Fibroblast of skin of left quadriceps (primary cell): ENCODE measurements at places on chromosomes 4 and X.
A peak's percentile ranks its signal among the peaks of the same experiment; 100 is the strongest.

DNA sequence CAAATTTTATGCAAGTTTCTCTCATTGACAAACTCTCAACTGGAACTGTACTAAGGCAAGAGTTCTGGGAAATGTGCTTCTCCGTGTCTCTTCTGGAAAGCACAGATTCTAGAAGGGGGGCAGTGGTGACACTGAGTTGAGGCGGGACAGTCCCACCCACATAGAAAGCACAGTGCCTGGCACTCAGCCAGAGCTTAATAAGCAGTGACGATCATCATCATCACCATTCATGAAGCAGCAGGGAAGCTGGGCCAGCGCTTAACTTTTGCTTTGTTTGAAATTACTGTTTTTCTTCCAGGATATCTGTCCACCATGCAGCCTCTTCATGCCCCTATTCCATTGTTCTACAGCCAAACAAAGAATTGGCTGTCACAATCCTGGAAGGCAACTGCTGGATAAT, 60.3 kb downstream of the BEND2 start:
- no peak for DNase-seq

DNA sequence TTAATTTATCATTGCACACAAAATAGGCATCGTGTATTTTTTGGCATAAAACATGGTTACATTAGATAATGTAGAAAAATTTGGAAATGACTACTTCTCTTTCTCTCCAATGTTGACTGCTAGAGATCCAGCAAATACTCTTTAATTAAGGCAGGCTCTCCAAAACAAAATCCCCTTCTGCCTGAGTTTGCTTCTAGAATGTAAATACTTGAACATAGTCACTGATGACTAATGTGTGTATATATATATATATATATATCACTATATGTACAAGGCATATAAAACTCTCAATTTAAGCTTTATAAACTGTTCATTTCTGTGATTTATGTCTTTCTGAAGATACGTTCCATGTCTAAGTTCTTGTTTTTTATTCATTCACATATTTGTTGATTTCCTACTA, 67.2 kb upstream of the CAMK2D start:
- DNase-seq: no peak

DNA sequence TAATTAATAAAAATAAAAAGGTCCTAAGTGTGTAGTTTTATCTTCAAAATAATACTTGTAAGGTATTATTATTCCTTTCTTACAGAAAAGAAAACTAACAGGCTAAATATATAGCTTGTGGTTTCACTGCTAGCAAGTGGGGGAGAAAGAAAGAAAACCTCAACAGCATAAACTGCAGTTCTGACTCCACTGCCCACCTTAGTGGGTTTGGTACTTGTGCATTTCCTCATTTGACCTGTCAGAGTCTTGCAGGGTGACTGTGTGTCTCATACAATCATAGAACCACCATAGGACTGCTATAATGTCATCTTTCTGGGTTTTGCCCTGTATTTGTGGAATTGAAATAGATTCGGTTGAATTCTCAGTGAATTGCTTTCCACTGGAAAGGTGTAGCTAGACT, 94.7 kb upstream of the PUDP start:
- no peak for DNase-seq

- peak; percentile 14 for DNase-seq
These were observed 66.0 kb upstream of the GEMIN8 start for GRCh38 chrX:14095702-14096101.

GRCh38 chrX:40694802-40695201, 40.5 kb downstream of the MED14 start:
- DNase-seq: no peak

GRCh38 chr4:156981262-156981769, 9.7 kb upstream of the PDGFC start:
- peak; percentile 41 for DNase-seq

GRCh38 chrX:2703991-2704369, 12.9 kb downstream of the CD99 start:
- DNase-seq: no peak

GRCh38 chr4:108160741-108161352, 7.9 kb downstream of the LEF1 start:
- no peak for DNase-seq

- no peak for DNase-seq
These were observed 72.9 kb downstream of the FAM114A1 start for GRCh38 chr4:38940476-38940875.

DNA sequence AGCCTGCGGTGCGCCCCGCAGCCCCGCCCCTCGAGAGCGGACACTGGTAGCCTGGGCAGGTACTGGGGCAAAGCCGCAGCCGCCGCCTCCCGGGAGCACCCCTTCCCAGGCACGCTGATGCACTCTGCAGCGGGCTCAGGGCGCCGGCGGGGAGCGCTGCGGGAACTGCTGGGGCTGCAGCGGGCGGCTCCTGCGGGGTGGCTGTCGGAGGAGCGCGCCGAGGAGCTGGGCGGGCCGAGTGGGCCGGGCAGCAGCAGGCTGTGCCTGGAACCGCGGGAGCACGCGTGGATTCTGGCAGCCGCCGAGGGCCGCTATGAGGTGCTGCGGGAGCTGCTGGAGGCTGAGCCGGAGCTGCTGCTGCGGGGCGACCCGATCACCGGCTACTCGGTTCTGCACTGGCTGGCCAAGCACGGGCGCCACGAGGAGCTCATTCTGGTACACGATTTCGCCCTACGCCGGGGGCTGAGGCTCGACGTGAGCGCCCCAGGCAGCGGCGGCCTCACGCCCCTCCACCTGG, 401 bp downstream of the SOWAHD start:
- DNase-seq: no peak

- peak; percentile 19 for DNase-seq
These were observed at the start of gene TBL1X for GRCh38 chrX:9464435-9465371. Gene TBL1X (plus strand): TSS chrX:9465058. CDS start chrX:9653587, 188,529 bp downstream.

GRCh38 chrX:46184749-46185148, 360.5 kb downstream of the ZNF674 start:
- DNase-seq: no peak

GRCh38 chrX:41081821-41082220, 3.4 kb upstream of the USP9X start:
- no peak for DNase-seq

GRCh38 chr4:139921429-139922184, 232.4 kb downstream of the MAML3 start:
- no peak for DNase-seq

DNA sequence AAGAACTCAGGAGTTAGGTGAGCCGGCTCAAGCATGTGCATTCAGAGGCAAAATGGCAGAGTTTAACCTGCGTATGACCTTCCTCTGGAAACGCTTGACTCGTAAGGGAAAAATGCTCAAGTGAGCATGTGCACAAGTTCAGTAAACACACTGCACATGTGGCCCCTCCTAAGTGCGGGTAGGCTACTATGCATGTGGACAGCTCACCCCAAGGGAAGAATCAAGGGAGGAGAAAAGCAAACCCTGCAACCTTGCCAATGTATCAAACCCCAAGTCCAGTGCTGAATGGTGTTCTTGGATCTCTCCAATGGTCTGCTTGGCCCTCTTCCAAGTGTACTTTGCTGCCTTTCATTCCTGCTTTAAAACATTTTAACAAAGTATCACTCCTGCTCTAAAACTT, 407.1 kb downstream of the ADAM29 start:
- DNase-seq: no peak

DNA sequence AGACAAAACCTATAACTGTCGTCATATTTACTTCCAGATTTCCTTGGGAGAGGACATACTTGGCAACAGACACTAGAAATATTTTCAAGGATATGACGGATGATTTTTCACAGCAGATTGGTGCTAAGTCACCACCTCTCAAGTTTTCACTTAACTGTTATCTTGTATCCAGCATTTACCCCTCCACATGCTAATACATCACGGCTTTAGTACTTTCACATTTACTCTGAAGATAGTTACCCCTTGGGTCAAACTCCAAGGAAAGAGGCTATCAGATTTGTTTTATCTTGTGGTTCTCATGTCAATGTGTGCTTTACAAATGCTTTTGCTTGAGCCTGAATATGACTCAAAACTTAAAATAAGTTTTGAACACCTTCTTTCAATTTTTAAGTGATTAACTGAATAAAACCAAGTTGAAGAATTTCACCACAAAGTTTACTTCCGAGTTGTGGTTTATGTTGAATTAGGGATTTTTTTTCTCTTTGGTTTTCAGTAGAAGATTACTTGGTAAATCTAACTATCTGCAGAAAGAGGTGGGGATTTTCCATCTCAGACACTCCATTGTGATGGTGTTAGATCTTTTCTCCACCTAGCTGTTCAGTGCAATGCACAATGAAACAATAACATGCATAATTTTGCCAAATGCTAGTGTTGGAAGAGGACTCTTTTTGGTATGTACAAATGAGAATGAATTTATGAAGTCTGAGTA, 75.4 kb upstream of the FAT1 start:
- DNase-seq: no peak

- no peak for DNase-seq
These were observed 233.2 kb downstream of the PTTG2 start for GRCh38 chr4:38193236-38193863.

DNA sequence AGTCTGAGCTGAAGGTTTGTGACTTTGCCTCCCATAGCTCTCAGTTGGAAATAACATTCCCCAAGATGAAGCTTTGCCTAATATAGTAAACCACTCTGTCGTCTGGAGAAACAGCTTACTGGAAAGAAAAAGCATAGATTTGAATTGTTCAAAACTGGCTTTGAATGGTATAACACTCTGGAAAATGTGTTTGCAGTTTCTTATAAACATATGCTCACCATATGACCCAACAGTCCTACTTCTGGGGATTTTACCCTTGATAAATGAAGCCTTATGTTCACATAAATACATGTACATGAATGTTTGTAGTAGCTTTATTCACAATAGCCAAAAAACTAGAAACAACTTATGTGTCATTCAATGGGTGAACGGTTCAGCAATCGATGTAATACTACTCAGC, 10.2 kb downstream of the VEGFD start:
- DNase-seq: peak; percentile 31

- no peak for DNase-seq
These were observed 73.0 kb downstream of the SLC39A8 start for GRCh38 chr4:102272318-102272717.

GRCh38 chrX:119398974-119399771, at the start of gene SLC25A43:
Gene SLC25A43 (plus strand): TSS chrX:119399336. CDS start chrX:119399404, 68 bp downstream.
- DNase-seq: no peak

GRCh38 chr4:105631818-105632400, 76.6 kb downstream of the INTS12 start:
- no peak for DNase-seq

DNA sequence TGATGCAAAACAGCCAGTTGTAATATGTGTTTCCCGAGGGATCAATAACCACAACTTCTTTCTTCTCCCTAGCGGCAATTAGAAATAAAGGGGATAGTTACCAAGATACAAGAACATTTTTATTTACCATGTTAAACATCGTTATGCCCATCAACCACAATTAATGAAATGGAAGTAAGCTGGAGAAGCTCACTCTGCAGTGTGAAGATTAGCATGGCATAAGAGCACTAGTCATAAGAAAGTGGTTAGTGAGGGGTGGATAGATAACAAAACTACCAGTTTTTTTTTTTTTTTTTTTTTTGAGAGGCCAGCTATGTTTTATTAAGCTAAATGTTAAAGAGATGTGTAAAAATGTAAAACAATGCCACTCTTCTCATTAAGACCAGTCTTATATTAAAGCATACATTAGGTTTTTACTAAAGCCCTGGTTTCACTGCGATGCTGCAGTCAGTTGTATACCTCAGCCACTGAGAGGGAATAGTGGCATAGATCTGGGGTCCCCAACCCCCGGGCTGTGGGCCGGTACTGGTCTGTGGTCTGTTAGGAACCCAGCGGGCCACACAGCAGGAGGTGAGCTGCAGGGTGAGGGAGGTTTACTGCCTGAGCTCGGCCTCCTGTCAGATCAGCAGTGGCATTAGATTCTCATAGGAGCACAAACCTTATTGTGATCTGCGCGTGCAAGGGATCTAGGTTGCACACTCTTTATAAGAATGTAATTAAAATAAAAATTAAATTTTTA, 27.9 kb upstream of the NFXL1 start:
- no peak for DNase-seq

DNA sequence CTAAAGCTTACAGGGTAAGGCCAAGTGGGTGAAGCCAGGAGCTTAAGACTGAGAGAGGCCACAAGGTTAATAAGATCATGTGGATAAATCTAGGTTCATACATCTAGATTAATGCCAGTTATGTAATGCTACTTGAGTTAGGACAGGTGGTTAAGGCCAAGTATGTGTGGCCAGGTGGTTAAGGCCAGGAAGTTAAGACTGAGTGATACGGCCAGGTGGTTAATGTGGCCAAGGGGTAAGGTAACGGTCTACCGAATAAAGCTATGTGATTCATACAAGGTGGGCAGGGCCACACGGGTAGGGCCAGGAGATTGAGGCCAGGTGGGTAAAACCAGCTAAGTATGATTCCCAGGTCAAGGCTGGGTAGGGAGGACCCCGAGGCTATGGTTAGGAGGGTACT, 223.0 kb downstream of the TACR3 start:
- DNase-seq: no peak

DNA sequence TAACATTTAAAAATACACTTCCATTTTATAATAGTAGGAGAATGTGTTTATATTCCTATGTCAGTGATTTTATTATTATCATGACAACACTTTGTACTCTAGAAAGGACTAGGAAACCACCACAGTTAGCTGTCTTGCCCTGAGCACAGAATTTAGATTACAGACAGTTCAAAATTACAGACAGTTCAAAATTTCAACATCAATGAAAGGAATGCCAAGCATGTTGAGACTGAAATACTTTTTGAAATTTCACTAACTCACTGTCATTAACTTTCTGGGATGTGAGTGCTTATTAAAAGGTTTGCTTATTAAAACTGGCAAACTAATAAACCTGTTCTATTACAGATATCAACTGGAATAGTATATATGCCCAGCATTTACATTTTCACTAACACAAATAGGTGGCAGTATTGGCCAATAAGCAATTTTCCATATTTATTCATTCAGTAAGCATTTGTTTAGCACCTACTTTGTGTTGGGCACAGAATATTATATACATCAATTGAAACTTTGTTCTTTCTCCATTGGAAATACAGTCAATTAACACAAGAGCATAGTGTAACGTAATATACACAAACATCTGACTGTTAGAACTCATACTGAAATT, 179.4 kb downstream of the FBXW7 start:
- DNase-seq: peak; percentile 21

DNA sequence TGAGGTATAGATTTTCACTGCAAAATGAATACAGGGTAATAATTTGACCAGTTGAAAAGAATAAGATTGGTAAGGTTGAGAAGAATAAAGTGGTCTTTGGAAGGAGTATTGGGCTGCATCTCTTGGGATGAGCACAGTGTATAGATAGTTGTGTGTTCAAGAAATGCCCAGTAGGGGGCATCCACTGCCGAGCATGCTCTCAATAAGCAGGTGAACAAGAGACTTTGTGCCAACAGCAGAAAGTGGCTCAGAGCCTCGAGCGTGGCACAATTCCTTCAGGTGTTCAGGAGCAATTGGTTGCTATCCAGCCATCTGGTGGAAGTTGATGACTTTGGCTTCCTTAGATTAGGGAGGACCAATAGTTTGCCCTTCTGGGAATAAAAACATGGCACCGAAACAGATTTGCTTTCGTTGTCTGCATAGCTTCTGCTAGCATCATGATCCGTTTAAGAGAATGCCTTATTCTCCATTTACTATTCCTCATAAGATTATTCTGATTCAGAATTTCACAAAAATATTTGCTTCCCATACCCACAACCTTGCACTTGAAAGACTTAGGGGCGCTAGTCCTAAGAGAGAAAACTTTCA, 258.1 kb upstream of the NEIL3 start:
- no peak for DNase-seq
